ENCODE measurements at places on chromosomes 2 and 18.

GRCh38 chr2:199932312-199932855, 21.3 kb downstream of the C2orf69 start:
- no peak for DNase-seq

DNA sequence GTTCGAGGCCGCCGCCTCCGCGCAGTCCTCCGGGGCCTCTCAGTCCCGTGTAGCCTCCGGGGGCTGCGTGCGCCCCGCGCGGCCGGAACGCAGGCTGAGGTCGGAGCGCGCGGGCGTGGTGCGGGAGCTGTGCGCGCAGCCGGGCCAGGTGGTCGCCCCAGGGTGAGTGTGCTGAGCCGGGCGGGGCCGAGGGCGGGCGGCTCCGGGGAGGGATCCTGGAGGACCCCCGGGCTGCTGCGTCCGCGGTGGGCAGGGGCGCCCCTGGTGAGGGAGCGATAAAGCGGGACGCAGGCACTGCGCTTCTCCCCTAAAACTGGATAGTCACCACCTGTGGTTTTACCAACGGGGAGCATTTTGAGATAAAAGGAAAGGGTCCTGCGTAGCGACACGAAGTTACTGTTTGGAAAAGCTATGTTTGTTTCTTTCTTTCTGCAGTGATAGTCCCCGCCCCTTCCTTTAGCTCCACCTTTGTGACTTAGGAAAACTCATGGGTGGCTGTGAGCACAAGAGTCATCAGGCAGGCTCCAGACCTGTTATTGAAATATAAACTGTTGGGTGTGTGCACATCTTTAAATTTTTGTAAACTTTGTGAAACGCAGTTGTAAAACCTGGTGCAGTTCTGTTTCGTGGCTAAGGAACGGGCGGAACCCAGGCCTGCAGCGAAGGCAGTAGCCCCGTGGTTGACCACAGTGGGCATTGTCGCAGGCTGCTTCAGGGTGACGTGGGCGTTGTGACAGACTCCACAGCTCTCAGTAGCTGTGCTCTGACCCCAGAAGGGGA, 687 bp downstream of the CTDP1 start:
- DNase-seq = no peak

GRCh38 chr2:46268196-46268595, 29.0 kb upstream of the EPAS1 start:
- DNase-seq = no peak

DNA sequence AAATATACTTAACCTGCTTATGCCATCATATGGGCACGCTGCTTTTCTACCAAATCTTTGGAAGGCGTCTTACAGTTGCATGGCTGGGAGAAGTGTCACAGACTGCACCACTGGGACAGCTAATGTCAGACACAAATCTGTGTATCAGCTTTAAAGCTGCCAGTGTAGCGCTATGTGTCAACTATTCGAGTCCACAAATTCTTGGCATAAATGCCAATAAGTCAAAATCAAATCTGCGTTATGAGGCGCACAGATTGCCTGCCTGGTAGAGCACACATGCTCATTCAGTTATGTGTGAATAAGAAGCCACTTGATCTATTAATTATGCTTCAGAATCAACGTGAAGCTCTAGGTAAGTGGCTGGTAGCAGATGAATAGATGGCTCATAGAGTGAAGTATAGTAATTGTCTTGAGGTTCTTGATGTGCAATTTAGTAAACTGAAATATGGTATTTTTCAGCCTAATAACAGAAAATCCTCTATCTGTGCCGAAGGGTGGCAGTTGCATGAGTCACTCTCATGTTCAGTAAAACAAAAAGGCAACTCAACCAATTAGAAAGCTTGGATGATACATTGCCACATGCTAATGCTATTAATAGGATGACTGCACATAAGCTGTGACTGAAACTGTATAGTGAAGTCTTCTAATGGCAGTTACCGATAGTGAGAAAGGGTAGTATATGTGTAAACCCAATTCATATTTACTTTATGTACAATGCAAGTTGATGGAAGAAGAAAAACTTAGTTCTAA, 52.0 kb downstream of the DCC start:
- DNase-seq = no peak

DNA sequence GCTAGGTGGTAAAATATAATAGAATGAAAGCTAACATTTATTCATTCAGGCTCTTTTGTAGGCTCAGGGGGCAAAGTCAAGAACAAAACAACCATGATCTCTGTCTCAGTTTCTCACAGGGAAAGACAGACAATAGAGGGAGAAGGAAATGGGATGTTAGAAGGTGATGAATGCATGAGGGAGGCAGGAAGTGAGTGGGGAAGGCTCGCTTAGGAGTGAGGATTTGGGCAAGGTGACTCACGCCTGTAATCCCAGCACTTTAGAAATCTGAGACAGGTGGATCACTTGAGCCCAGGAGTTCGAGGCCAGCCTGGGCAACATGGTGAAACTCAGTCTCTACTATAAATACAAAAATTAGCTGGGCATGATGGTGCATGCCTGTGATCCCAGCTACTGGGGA, 88.4 kb downstream of the CTIF start:
- no peak for DNase-seq

- no peak for DNase-seq
These were observed 436.4 kb downstream of the DCDC2C start for GRCh38 chr2:4139731-4140130.

GRCh38 chr2:229043681-229044080, 227.4 kb downstream of the PID1 start:
- no peak for DNase-seq
